Stimulated activated naive CD8-positive, alpha-beta T cell treated with anti-CD3 and anti-CD28 coated beads, Interleukin-15, amount 100 ng/mL, for 72 hours (primary cell): ENCODE measurements at places on chromosomes 4 and X.

DNA sequence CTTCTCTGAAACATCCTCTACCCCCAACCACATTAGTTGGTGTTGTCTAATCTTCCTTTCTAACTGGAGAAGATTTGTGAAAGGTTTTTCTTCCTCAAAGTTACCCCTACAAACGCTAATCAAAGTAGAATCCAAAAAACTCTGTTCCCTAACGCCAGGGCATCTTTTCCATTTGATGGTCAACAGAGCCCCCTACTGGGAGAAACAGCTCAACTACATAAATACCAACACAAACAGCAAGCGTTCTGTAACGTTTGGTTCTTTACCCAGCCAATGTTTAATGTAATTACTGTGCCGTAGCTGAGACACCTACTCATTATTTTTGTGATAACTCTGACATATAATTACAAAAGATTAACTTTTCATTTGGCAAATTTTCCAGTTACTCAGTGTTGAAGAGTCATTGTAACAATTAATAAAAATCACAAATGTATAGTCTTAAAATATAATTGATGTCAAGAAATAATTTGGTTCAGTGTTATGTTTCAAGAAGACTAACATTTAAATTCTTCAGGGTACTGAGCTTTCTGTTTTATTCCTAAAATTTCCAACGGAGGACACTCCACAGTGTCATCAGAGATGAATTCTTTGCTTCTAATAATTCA, 94.9 kb upstream of the TBC1D9 start:
- DNase-seq, result peak; percentile 19

GRCh38 chr4:79287718-79288117, 38.1 kb downstream of the NAA11 start:
- no peak for DNase-seq

DNA sequence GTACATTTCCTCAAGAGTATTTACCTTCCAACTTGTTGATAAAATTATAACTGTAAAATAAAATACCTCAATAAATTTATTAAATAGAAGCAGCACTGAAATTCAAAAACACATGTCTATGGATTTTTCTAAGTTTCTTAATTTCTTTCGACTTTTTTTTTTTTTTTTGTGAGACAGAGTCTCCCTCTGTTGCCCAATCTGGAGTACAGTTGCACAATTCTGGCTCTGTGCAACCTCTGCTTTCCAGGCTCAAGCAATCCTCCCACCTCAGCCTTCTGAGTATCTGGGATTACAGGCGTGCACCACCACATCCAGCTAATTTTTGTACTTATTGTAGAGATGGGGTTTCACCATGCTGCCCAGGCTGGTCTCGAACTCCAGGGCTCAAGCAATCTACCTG, 79.8 kb downstream of the IQCM start:
- DNase-seq, result no peak

DNA sequence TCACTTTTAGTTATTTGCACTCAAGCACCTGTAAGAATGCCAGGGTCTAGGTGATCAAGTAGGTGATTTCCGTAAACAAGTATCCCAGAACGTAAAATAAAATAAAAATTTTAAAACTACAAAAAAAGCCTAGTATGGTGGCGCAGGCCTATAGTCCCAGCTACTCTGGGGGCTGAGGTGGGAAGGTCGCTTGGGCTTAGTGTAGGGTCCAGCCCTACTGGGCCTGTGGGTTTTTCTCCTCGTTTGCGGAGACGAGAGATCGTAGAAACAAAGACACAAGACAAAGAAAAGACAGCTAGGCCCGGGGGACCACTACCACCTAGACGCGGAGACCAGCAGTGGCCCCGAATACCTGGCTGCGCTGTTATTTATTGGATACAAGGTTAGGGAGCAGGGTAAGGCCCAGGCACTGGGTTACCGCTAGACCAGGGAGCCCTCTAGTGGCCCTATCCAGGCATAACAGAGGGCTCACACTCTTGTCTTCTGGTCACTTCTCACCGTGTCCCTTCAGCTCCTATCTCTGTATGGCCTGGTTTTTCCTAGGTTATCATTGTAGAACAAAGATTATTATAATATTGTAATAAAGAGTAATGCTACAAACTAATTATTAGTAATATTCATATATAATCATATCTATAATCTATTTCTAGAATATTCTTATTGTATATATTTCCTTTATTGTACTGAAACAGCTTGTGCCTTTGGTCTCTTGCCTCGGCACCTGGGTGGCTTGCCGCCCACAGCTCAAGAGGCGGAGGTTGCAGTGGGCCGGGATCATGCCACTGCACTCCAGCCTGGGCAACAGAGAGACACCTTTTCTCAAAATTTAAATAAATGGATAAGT, 38.4 kb downstream of the SAGE1 start:
- peak; percentile 15 for DNase-seq

DNA sequence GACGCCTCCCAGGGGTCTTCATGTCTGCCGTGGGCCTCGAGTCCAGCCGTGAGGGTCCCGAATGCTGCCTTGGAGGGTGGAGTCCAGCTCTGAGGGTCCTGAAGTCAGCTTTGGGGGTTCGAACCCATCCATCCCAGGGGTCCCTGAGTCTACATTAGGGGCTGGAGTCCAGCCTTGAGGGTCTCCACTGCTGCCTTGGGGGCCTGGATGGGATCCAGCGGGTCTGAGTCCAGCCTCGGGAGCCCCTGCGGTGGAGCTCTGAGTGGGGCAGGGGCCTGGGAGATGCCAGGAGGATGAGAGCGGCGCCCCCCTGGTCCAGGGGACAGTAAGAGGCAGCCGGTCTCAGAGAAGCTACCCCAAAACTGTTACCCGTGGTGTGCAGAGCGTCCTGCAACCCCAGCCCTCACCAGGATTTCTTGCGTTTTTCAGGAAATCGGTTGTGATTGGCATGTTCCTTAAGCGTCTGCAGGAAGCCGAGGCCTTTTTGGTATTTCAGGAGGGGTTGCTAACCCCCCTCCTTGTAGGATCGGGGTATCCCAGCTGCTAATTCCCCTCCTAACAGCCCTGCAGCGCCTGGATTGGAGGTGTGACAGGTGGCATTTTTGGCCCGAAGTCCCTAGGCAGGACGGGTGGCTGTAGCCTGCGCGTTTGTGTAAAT, 1.7 kb upstream of the GTPBP6 start:
- no peak for DNase-seq

GRCh38 chr4:11341337-11342043, 87.2 kb downstream of the HS3ST1 start:
- no peak for DNase-seq

GRCh38 chr4:3338321-3338838, 45.6 kb downstream of the RGS12 start:
- no peak for DNase-seq

GRCh38 chr4:139611391-139611790, 54.2 kb upstream of the MGST2 start:
- no peak for DNase-seq

DNA sequence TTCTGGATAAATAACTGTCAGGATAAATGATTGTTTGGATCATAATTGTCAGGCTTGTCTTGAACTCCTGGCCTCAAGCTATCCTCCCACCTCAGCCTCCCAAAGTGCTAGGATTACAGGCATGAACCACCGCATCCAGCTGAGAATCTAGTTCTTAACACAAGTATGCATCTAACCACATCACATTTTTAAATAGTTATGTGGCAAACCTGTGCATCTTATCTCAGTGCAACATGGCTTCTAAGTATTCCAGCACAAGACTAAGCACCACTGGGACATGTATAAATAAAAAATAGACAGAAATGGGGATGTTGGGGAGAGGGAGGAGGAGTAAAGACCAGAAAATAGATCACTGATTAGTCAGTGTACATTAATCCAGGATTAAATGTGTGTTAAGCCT, 74.7 kb upstream of the TBL1X start:
- no peak for DNase-seq

DNA sequence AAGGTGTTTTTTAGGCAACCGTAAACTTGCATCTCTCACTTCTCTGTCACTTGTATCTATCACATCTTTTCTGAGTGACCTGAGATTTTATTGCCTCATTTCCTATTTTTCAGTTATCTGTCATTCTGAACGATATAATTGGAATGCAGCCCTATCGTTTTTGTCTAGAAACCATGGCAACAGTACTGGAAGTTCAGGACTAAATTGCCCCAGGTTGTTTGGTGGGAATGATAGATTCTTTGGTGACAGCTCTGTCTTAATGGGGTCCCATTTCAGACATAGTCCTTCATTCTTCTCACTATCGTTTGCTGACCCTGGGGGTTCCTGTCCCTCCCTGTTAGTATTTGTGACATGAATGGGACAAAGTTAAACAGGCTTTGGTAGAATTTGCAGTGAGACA, 267.7 kb upstream of the GALNT7 start:
- DNase-seq, result no peak

- DNase-seq, result no peak
These were observed 211.4 kb downstream of the MID1IP1 start for GRCh38 chrX:39012621-39013111.

GRCh38 chrX:154138857-154139256, 5.2 kb upstream of the OPN1LW start:
- DNase-seq, result no peak

DNA sequence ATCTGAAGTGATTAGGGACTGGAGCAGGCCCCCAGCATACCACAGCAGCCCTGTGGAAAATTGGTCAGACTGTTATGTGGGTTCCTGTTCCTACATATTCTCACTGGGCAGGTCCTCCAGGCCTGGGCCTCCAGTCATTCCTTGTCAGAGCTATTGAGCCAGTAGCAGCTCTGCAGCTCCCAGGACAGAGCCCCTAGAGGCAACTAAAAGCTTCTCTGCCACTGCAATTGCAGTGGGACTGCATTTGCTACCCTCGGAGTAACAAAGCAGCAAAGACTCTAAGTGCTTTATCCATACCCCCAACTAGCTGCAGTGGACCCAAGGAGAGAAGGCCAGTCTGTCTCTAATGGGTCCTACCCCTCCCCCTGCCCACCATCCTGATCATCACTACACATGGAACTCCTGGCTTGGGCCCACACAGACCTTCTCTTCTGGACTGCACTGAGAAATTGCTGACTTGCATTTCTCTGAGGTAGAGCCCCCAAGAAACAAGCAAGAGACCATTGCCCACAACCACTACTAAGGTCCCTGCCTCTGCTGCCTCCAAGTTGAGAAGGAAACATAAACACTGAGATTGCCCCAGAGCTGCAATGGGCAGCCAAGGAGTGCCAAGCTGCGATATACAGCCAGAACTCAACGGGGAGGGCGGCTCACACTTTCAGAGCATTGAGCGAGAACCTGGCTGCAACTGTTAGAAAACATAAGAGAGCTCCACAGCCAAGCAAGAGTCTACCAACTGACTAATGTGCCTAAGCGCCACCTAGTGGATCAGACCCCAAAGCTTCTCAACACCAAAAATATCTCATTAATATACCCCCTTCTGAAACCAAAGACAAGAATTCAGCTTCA, 738.7 kb upstream of the NDST4 start:
- DNase-seq, result no peak

GRCh38 chrX:145729635-145730034, 88.0 kb upstream of the SLITRK2 start:
- DNase-seq, result no peak

- DNase-seq, result no peak
These were observed 16.4 kb upstream of the PRSS48 start for GRCh38 chr4:151260526-151260925.

- DNase-seq, result no peak
These were observed 105.5 kb upstream of the LCORL start for GRCh38 chr4:18127030-18127429.

GRCh38 chr4:16991450-16991849, 93.0 kb upstream of the LDB2 start:
- DNase-seq, result no peak

- DNase-seq, result no peak
These were observed 562.2 kb downstream of the ZIC3 start for GRCh38 chrX:138128027-138128671.

GRCh38 chrX:23578079-23578478, 89.2 kb upstream of the PRDX4 start:
- DNase-seq, result no peak

- DNase-seq, result no peak
These were observed 1494.4 kb downstream of the STIM2 start for GRCh38 chr4:28354880-28355656.

DNA sequence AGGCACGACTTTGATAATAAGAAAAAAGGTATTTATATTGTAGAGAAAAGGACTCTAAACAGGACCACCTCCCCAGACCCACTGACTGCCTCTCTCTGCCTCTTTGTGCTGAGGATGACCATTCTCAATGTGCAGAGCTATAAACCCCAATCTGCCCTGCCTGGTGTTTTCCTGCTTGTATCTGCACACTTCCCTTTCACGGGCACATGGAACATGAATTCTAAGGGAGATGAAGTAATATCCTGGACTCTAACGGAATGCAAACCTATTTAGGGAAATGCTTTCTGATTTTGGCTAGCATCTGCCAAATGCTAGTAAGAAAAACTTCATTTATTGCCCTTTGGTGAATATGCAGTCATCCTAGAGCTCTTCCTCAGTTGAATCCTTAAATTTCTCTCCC, 2.4 kb downstream of the DIPK2B start:
- no peak for DNase-seq

DNA sequence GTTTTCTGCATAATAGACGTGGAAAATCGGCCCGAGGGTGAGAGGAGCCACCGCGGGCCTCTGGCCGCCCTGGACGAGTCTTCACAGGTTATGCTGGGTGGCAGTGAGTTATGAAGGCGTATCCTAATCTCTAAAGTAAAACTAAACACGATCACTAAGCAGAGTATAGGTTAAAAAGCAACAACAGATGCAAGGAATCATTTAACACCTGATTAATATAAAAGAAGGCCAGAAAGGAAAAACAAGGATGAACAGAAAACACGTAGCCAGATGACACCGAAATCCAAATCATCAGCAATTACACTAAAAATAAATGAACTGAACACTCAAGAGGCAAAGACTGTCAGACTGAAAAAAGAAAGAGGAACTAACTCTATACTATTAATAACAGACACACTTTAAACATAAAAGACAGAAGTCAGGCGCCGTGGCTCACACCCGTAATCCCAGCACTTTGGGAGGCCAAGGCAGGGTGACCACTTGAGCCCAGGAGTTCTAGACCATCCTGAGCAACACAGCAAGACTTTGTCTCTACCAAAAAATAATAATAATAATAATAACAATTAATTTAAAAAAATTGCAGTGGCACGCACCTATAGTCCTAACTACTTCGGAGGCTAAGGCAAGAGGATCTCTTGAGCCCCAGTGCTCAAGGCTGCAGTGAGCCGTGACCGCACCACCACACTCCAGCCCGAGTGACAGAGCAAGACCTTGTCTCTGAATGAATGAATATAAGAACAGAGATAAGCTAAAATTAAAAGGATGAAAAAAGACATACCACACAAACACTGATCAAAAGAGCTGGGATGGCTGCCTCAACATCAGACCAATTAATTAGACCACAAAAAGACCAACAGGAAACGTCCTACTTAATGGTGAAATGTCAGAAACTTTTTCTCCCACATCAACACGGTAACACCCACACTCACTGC, 30.0 kb downstream of the CTBP1 start:
- no peak for DNase-seq

DNA sequence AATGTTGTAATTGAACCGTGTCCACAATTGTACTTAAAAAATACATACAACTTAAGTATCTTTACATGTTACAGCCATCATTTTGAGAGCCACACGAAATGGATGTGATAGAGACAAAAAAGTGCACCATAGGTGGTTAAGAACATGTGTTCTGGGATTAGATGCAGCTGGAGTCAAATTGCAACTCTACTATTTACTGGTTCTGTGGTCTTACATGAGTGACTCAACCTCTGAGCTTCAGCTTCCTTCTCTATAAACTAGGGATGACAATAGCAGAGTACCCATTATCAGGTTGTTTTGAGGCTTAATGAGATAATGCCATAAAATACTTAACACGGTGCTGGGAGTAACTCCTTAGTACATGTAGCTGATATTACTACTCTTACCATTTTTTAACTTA, 130.4 kb downstream of the IDS start:
- DNase-seq, result no peak

- DNase-seq, result no peak
These were observed 18.9 kb downstream of the TMEM175 start for GRCh38 chr4:951186-951585.

- DNase-seq, result no peak
These were observed 110.8 kb upstream of the ATP8A1 start for GRCh38 chr4:42767669-42768068.
